ENCODE measurements at places on chromosomes 4 and X.
A peak's percentile ranks its signal among the peaks of the same experiment; 100 is the strongest.

DNA sequence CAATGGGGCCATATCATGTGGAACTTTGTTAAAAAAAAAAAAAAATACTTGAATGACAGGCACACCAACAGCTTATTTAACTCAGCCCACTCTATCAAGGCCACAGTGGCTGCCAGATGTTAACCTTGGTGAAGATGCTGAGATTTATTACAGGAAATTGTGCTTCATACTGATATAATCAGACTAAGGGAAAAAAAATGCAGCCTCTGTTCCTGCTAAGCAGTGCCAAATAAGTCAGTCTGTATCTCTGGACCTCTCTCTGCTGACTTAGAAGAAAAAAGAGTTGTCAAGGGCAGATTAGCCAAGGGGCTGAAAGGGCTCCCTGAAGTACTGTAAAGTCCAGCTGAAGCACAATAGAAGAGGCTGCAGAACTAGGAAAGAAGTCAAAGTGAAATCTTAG is 677.7 kb upstream of the HTR2C start:
- DNase-seq: no peak

GRCh38 chr4:147863808-147864472 is 132.1 kb downstream of the ARHGAP10 start:
- DNase-seq: no peak

GRCh38 chr4:45550766-45551366 is 573.0 kb downstream of the GABRG1 start:
- DNase-seq: no peak

- DNase-seq: no peak
Observed at GRCh38 chr4:139458543-139458942, 4.6 kb downstream of the RAB33B start.

- no peak for DNase-seq
Observed at GRCh38 chrX:77779695-77780094, 6.3 kb downstream of the ATRX start.

DNA sequence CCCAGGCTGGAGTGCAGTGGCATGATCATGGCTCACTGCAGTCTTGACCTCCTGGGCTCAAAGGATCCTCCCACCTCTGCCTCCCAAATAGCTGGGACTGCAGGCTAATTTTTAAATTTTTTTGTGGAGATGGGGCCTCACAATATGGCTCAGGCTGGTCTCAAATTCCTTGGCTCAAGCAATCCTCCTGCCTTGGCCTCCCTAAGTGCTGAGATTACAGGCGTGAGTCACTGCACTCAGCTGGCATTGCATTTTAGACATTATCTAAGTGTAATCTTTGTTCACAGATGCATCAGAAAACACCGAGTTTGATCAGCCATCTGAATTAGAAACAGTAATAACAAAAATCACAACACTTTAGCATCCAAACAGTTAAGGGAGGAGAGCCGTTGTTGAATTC is 53.4 kb upstream of the CBR4 start:
- DNase-seq: no peak

- no peak for DNase-seq
Observed at GRCh38 chr4:159266981-159267868, 164.3 kb downstream of the RAPGEF2 start.

GRCh38 chr4:13415068-13415785 is 68.9 kb downstream of the RAB28 start:
- no peak for DNase-seq

DNA sequence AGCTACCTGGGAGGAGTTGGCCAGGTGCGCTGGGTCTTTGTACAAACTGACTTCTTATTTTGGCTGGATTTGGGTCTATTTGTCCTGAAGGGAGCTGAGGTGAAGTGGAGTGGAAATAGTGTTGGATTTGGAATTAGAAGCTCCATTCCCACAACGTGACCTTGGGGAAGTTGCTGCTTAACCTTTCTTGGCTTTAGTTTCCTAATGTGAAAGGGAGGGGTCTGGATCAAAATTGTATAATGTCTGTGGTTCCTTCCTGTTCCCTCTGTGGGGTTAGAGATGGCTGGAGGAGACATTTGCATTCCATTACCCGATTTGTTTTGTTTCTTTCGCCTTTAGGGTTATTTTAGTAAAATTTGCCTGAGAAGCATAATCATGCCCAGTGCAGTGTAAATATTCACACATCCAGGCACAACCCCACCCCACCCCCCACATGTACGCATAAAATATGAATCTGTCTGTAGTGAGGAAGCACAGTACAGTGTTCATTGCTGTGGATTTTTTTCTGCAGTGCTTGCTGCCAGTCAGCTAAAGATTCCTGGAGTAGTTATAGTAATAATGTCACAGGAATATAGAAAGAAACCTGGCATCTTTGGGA is 21.5 kb downstream of the JADE1 start:
- no peak for DNase-seq

GRCh38 chr4:22235698-22236097 is 280.2 kb downstream of the ADGRA3 start:
- no peak for DNase-seq

DNA sequence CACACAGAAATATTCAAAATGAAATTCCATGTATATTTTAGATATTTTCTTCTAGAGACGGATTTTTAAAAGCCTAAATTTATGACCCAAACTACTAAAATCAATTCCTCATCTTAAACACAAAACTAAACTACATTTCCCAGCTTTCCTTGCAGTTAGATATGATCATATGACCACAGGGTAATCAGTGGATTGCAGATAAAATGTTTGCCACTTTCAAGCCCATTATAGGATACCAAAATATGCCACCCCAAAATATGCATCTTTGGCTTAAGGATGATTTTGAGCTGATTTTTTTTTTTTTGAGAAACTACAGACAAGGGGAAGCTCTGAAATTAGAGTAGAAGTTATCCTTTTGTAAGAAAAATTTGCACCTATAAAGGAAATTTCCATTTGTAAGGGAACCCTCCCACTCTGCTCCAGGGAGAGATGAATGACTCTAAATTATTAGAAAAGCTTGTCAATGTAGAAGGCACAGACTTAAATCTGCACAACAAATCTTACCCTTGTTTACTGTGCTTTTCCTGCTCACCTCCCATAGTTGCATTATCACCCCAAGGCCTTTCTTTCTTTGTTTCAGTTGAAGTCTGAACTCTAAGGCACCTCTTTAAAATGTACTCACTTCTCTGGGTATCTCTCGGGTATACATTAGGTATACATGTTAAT is 503.0 kb downstream of the PDHA2 start:
- no peak for DNase-seq

DNA sequence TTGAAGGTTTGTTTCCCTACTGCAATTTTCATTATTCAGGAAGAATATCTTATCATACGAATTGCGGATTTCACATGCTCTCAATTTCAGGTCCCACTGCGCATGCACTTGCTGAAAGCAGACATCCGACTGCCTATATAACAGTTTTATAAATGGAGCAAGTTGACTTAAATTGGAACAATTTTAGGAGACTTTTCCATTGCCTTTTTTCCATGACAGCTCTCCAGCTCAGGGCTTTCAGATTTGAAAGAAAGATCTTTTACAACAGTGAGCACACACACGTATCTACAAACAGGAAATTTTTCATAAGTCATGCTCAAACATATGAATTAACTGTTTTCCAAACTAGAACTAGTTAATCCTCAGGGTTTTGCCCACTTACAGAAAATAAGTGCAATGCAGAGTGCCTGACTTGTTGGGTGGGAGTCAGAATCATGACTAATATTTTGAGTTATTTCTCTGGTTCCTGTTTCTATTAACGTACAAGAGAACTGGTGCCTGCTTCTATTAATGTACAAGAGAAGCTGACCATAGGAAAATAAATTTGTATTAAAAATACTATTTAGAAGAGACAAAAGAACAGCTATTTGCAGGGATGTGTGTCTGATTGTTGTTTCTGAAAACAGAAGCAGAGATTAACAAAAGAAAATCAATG is 137.9 kb downstream of the GPC3 start:
- DNase-seq: no peak

DNA sequence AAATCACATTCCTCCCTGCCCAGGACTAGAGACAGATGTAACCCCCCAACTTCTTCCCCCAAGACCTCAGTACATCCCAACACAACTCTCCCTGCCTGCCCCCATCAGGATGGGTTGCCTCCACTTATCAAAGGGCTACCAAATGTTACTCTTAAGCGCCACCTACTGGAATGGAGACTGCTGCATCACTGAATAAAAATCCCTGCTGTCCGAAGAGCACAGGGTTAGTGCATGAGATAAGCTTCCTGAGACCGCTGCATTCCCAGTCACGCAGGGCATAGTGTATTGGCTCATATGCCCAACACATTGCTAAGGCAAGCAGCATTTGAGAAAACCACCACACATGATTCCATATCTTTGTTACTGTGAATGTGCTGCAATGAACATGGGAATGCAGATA is 544.5 kb downstream of the PPP4R3C start:
- no peak for DNase-seq

- no peak for DNase-seq
Observed at GRCh38 chr4:6231663-6232165, 31.4 kb upstream of the JAKMIP1 start.

DNA sequence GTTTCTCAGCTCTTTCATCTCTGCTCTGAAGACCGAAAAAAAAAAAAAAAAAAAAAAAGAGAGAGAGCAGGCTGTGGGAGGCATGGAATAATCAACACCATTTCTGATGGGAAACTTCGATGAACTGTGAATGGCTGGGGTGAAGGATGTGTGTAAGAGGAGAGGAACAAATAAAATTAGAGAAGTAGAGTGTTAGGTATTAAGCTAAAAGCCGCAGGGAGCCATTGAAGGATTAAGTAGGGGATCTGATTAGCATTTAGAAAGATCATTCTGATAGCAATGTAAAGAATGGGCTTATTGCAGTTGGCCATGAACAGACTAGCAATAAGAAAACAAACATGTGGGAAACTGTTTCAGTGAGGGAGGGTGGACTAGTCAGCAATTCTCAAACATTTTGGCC is 33.6 kb upstream of the JADE1 start:
- no peak for DNase-seq

- no peak for DNase-seq
Observed at GRCh38 chr4:155010376-155010775, 198.1 kb upstream of the NPY2R start.

- DNase-seq: no peak
Observed at GRCh38 chr4:168884251-168885124, 125.6 kb downstream of the CBR4 start.

DNA sequence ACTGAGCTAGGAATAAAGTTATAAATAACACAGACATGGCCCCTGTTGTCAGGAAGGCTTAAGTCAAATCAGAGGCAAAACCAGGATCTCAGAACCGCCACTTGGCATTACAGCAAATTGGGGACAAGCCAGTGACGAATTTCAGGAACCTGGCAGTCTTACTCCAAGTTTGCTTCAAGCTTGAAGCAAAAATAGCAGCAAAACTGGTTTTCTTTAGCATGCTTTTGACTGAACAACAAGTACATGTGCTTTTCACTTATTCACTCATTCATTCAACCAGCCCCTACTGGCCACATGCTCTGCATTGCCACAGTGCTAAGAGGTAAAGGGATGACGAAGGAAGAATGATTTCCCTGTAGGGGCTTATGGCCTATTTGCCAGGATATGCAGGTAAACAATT is 253.9 kb upstream of the PPARGC1A start:
- DNase-seq: no peak

GRCh38 chrX:122238801-122239200 is 945.3 kb upstream of the GRIA3 start:
- peak; percentile 10 for DNase-seq

DNA sequence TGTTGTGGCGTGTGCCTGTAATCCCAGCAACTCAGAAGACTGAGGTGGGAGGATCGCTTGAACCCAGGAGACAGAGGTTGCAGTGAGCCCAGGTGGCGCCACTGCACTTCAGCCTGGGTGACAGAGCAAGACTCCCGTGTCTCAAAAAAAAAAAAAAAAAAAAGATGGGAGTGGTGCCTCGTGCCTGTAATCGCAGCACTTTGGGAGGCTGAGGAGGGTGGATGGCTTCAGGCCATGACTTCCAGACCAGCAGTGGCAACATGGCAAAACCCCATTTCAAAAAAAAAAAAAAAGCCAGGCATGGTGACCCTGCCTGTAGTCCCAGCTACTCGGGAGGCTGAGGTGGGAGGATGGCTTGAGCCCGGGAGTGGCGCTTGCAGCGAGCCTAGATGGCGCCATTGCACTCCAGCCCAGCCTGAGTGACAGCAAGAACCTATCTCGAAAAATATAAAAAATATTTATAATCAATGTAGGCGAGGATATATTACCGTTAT is 27.0 kb downstream of the EIF2S3 start:
- DNase-seq: peak; percentile 12

- no peak for DNase-seq
Observed at GRCh38 chrX:122869171-122869570, 314.9 kb upstream of the GRIA3 start.

DNA sequence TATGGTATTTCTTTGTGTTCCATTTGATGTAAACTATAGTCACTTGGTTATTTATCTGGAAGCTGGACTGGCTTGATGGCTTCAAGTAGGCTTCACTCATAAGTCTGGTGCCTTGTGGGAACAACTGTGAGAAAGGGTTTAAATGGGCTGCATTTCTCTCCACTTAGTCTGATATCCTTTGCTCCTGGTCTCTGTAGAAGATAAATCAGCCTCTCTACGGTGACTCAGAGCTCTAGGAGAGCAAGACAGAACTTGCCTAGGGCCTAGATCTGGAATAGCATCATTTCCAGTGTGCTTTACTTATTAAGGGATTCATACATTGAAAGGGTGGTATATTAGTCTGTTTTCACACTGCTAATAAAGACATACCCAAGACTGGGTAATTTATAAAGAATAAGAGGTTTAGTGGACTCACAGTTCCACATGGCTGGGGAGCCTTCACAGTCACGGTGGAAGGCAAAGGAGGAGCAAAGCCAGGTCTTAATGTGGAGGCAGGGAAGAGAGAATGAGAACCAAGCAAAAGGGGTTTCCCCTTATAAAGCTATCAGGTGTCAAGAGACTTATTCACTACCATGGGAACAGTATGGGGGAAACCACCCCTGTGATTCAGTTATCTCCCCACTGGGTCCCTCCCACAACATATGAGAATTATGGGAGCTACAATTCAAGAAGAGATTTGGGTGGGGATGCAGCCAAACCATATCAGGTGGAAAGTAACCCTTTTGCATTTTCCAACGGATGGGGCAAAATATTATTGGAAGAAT is 1746.4 kb upstream of the PCDH7 start:
- no peak for DNase-seq

GRCh38 chr4:59966758-59967157 is 1233.4 kb upstream of the ADGRL3 start:
- no peak for DNase-seq

GRCh38 chr4:184784628-184785257 is 41.0 kb downstream of the ACSL1 start:
- DNase-seq: no peak

Measured in fibroblast of skin of left quadriceps (primary cell).